ENCODE measurements at places on chromosomes 7 and 10. TPM values are rescaled to one million over a fixed set of nuclear protein-coding genes. Genes with fewer than 3 reads are reported as not detected.

GRCh38 chr7:125316466-125316865, 386.8 kb upstream of the POT1 start:
- no peaks in the 10 kb centered on the region for H3K27me3 ChIP-seq
- H3K27ac ChIP-seq, result no peak overlapping the region
- no peaks in the 10 kb centered on the region for H3K4me1 ChIP-seq
- no peak for DNase-seq
- H3K4me3 ChIP-seq, result no peak overlapping the region
- no peaks in the 10 kb centered on the region for H3K36me3 ChIP-seq

GRCh38 chr7:121384265-121384664, 11.8 kb downstream of the FAM3C start:
- peak overlapping the region; percentile 62 for H3K4me3 ChIP-seq
- H3K4me1 ChIP-seq, result peaks cover 96% of the 10 kb centered on the region
- H3K36me3 ChIP-seq, result peaks cover 37% of the 10 kb centered on the region
- no peak for DNase-seq
- peak overlapping the region; percentile 83 for H3K27ac ChIP-seq
- H3K27me3 ChIP-seq, result no peaks in the 10 kb centered on the region

DNA sequence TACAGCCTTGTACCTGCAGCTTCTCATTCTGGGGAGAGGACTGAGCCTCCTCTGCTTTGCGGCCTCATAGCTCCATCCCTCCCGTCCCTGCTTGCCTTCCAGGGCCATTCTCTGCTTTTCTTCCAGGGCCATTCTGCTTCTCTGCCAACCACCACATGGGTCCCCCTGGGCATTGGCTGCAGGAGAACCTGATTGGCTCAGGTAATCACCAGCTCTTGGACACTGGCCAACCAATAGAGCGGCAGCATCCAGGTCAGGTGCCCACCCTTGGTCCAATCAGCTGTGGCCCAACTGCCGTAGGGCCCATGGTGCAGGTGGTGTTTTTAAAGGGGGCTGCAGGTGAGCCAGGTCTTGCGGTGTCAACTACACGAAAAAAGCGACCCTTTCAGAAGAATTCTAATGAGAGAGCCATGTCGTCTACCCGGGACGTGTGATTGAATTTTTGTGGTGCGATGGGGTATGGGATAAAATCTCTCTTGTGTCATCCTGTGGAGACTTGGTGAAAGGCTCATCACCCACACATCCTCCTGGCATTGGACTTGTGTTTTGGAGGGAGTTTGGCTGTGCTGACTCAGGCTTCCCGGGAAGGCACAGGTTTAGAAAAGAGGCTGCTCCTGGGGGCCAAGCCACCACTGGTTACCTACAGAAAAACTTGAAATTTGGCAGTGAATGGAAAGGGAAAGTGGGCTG, 46.0 kb upstream of the PODXL start:
- H3K4me3 ChIP-seq, result no peak overlapping the region
- H3K27ac ChIP-seq, result no peak overlapping the region
- H3K27me3 ChIP-seq, result peaks cover 12% of the 10 kb centered on the region
- H3K36me3 ChIP-seq, result no peaks in the 10 kb centered on the region
- no peak for DNase-seq

GRCh38 chr10:31952066-31952465, 23.4 kb upstream of the ARHGAP12 start:
- H3K4me3 ChIP-seq, result no peak overlapping the region
- DNase-seq, result no peak
- no peaks in the 10 kb centered on the region for H3K4me1 ChIP-seq
- H3K36me3 ChIP-seq, result no peaks in the 10 kb centered on the region
- H3K27ac ChIP-seq, result no peak overlapping the region

DNA sequence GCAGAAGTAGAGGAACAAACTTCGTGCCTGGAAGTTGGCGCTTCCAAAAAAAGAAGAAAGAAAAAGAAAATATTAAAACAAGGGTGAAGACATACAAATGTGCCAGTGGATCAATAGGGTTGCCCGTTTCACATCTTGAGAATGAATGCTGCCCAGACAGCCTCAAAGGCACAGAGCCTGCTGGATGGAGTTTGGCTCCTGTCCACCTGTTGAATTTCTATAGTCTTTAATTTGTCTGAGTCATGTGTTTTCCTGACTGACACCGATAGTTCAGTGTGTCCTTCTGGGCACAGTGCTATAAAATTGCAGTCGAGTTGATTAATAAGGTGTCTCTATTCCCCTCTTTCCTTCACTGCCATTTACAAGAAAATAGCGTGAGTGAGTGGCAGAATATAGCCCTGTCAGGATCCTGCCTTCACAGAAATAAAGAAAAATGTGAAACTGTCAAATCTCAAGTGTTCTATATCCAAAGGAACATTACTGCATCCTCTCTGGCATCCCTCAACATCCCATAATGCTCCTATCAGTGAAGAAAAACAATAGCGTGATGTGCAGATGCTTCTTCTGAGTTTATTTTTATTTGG, 471.3 kb upstream of the AUTS2 start:
- no peaks in the 10 kb centered on the region for H3K36me3 ChIP-seq
- H3K4me1 ChIP-seq, result no peaks in the 10 kb centered on the region
- no peak overlapping the region for H3K27ac ChIP-seq
- DNase-seq, result no peak
- H3K27me3 ChIP-seq, result peaks cover 2% of the 10 kb centered on the region

DNA sequence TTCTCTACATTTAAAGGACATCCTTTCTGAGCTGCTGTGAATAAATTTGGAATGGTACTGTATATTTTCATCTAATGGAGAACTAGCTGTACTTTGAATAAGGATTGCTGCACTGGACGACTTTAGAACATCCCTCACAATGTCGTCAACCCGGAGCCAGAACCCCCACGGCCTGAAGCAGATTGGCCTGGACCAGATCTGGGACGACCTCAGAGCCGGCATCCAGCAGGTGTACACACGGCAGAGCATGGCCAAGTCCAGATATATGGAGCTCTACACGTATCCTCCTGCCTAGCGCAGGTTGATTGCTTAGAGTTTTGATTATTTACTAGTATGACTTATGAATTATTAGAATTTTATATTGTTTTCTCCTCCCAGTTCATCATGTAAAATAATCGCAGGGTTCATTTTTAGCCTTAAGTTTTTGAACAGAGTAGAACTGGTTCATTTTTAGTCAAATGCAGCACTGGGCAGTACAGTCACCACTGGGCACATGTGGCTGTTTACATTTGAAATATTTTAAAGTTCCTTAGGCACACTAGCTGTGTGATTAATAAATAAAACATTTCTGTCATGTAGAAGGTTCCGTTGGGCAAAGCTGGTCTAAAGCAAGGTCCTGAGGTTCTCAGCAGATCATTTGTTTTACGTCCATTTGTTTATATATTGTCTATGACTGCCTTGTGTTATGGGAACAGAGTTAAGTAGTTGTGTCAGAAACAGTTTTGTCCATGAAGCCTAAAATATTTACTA, 31.5 kb downstream of the CUL1 start:
- no peaks in the 10 kb centered on the region for H3K27me3 ChIP-seq
- DNase-seq, result no peak
- peaks cover 35% of the 10 kb centered on the region for H3K4me1 ChIP-seq
- H3K4me3 ChIP-seq, result no peak overlapping the region
- peaks cover 49% of the 10 kb centered on the region for H3K36me3 ChIP-seq
- no peak overlapping the region for H3K27ac ChIP-seq

DNA sequence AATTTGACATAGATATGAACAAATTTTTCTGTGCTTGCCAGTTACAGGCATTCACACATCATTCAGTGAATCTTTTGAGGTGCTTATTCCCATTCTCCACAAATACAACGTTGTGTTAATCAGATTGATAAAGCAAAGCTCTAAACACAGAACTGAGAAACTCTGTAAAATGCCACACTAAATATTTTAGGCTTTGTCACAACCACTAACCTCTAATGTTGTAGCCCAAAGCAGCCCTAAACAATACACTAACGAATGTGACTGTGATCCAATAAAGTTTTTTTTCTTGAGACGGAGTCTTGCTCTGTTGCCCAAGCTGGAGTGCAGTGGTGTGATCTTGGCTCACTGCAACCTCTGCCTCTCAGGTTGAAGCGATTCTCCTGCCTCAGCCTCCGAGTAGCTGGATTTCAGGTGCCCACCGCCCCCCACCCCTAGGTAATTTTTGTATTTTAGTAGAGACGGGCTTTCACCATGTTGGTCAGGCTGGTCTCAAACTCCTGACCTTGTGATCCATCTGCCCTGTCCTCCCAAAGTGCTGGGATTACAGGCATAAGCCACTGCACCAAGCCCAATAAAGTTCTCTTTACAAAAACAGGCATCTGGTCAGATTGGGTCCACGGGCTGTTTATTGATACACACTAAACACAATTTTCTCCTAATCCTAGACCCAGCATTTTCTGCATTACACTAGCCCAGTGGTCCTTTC, 6.9 kb downstream of the CYCS start:
- peaks cover 36% of the 10 kb centered on the region for H3K36me3 ChIP-seq
- no peaks in the 10 kb centered on the region for H3K27me3 ChIP-seq
- peaks cover 43% of the 10 kb centered on the region for H3K4me1 ChIP-seq
- no peak for DNase-seq
- H3K27ac ChIP-seq, result peak overlapping the region; percentile 88

Gene GRM3
- not detected for total RNA-seq

GRCh38 chr10:111338805-111339204, 262.0 kb downstream of the ADRA2A start:
- H3K4me3 ChIP-seq, result no peak overlapping the region
- H3K27me3 ChIP-seq, result peaks cover 8% of the 10 kb centered on the region
- H3K27ac ChIP-seq, result no peak overlapping the region
- H3K4me1 ChIP-seq, result peaks cover 23% of the 10 kb centered on the region

DNA sequence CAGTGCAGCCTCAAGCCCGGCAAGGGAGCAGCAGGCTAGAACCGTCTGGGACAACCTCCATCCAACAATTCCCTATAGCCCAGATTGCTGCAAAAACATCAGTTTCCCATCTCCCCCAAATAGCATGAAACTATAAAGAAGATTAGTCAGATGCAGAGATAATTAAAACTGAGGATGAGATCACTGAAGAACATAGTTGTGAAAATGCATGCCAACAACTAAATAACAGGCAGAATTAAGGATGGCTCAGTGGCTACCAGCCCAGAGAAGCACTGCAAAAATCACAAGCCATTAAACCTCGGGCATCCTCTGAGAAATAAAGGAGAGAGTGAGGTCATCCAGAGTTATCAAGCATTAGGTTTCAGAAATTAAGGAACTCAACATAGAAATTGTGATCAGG, 427.1 kb downstream of the TNS3 start:
- H3K27me3 ChIP-seq, result peaks cover 4% of the 10 kb centered on the region
- H3K4me3 ChIP-seq, result no peak overlapping the region
- H3K27ac ChIP-seq, result no peak overlapping the region

Gene MYO3A
- 1.1 TPM for total RNA-seq

DNA sequence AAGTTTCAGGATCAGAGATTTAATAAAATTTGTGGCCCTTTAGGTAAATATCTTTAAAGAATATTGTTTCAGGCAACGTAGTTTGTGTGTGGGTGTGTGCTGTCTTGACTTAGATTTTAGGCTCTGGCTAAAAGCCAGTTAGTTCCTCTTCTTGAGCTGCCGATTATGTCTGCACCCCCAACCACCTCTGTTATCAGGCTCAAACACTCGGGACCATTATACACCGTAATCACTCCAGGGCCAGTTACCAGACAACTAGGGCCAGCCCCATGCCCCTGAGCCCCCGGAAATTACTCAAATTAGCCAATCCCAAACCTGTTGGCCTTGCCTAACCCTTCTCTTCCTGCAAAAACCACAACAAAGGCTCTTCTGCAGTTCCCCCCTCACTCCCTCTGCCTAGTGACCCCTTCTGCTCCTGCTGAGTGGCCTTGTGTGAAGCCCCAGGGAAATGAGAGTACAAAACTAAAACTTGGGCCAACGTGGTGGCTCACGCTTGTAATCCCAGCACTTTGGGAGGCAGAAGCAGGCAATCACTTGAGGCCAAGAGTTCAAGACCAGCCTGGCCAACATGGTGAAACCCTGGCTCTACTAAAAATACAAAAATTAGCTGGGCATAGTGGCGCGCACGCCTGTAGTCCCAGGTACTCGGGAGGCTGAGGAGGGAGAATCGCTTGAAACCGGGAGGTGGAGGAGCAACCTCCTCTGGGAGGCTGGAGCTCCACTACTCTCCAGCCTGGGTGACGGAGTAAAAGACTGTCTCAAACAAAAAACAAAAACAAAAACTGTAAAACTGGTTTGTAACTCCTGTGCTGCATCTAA, 9.2 kb upstream of the HNRNPF start:
- peak; percentile 43 for DNase-seq
- H3K36me3 ChIP-seq, result no peaks in the 10 kb centered on the region
- peaks cover 36% of the 10 kb centered on the region for H3K4me1 ChIP-seq
- H3K27ac ChIP-seq, result peak overlapping the region; percentile 94
- H3K4me3 ChIP-seq, result peak overlapping the region; percentile 61
- no peaks in the 10 kb centered on the region for H3K27me3 ChIP-seq

- H3K27ac ChIP-seq, result no peak overlapping the region
- no peak overlapping the region for H3K4me3 ChIP-seq
- H3K36me3 ChIP-seq, result no peaks in the 10 kb centered on the region
- DNase-seq, result no peak
- peaks cover 17% of the 10 kb centered on the region for H3K27me3 ChIP-seq
- H3K4me1 ChIP-seq, result no peaks in the 10 kb centered on the region
Measured at GRCh38 chr7:3165681-3166580, 122.3 kb upstream of the CARD11 start.

Gene DENND2A
- total RNA-seq, result not detected

Gene ABCC2
- total RNA-seq, result 2.9 TPM

Gene CTNNA3
- total RNA-seq, result not detected

- H3K27me3 ChIP-seq, result no peaks in the 10 kb centered on the region
- H3K27ac ChIP-seq, result no peak overlapping the region
- no peak overlapping the region for H3K4me3 ChIP-seq
- no peaks in the 10 kb centered on the region for H3K36me3 ChIP-seq
Measured at GRCh38 chr10:69239816-69240434, 19.8 kb downstream of the HKDC1 start.

Gene NAT16
- total RNA-seq, result not detected

DNA sequence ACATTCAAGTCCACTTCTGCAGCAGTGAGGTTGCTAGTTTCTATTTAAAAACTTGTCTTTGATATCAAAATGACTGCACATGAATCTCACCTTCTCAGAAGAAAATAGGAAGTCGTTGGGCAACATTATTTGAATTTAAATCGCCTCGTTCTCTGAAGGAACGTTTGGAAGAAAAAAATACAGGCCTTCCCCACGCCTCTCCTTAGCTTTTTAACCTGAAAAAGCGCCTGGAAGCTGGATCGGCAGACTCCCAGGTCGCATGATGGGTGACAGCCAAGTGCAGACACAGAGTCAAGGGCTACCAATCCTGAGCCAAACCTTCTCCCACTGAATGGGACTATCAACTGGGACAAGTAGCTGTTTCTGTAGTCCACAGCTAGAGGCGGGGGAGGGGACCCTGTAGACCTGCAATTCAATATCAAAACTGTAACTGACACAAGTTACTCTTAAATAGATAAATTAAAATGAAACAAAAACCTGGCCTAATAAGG, 2.2 kb downstream of the FAM53B start:
- peaks cover 69% of the 10 kb centered on the region for H3K4me1 ChIP-seq
- H3K36me3 ChIP-seq, result peaks cover 16% of the 10 kb centered on the region
- H3K4me3 ChIP-seq, result peak overlapping the region; percentile 97
- no peak for DNase-seq

Gene ZNF503
- not detected for total RNA-seq

Gene CDH23
- total RNA-seq, result 0.17 TPM

Gene LRRC61
- total RNA-seq, result 10.7 TPM

Gene CYP3A7
- not detected for total RNA-seq
